Activated CD4-positive, alpha-beta T cell treated with anti-CD3 and anti-CD28 coated beads, Interleukin-2, amount 50 U/mL, for 48 hours (primary cell): ENCODE measurements at places on chromosomes 6 and 20.

DNA sequence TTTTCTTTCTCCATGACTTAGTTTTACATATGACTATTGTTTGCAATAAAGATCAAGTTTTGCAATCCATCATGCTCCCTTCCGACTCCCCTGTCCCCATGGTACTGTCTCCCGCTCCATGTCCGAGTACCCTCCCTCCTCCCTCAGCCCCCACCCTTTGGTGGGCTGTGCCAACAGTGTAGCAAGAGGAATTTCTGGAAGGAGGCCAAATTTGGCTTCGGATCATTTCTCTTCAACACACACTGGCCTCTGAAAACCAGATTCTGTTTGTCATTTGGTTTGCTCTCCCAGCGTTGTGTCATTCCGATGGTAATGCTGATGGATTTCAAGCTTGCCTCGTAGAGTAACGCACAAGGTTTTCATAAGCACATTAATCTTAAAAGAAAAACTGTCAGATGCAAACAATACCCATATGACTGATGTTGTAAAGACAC is 22.9 kb upstream of the PAX1 start:
- no peak for DNase-seq

DNA sequence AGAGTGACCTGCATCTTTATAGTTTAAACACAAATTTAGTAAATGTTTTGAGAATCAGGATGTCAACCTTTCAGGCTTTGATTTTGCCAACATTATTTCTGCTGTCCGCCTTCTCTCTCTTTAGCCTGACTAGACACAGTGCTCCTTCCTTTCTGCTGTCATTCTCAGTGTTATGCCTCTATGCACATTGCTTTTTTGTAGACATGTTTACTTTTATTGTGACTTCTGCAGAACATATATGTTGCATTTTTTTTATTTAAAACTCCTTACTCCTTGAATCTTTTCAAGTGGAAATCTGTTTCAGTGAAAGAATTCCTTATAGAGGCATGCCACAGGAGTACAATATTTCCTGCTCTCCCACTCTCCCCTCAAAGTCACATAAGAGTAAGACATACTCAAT is 64.2 kb downstream of the LAMA4 start:
- no peak for DNase-seq

- peak; percentile 56 for DNase-seq
These were observed 18.4 kb downstream of the LAMA4 start for GRCh38 chr6:112235956-112236355.

DNA sequence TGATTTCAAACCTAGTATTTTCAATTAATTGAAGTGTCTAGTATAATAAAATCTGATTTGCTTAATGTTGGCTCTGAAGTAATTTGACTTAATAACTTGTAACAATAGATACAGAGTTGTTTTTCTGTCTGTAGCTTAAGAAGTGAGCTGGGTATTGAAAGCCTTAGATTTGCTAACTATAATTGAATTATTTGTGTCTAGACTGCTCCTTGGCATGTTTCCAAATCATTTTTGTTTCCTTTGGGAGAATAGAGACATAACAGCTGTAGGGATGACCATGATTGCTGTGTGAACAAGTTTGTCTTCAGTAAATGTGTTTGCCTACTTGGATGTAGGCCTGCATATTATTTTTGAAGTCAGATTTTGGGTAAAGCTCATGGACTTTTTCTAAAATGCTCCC is 115.4 kb downstream of the SCAF8 start:
- no peak for DNase-seq

DNA sequence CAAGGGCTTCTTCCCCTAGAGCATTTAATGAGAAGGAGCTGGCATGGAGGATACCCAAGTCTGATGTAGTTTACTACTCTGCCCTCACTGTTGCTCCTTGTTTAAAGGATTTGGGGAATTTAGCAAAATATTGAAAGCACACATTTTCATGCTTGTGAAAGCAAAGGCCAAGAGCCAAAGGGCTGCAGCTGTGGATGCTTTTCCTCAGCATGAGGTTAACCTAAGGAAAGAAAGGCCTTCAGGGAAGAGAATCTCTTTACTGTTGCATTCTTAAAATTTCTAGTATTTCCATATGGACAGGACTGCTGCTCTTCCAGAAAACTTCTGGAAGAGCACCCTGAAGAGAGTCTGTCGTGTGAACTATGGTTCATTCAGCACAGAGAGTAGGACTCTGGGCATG is 45.9 kb upstream of the SASH1 start:
- DNase-seq: no peak

- DNase-seq: no peak
These were observed 406.2 kb upstream of the JAG1 start for GRCh38 chr20:11080010-11080409.

DNA sequence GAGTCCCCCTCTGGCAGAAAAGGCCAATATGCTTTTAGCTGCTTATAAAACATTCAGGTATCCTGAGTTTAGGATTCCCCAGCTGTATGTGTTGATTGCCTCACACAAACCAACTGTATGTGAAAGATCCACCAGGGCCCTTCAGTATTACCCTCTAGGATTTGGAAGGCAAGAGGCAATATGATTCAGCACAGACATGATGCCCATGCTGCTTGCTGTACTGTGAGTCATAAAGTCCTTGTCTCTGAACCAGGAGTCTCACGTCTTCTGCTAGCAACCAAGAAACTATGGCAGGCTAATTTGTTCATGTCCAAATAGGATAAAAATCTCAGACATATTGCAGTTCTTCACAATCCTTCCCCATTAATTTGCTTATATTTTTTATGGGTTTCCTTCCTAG is 789.2 kb upstream of the SLC35B3 start:
- DNase-seq: no peak

GRCh38 chr6:8054276-8054675 is 9.9 kb downstream of the BLOC1S5 start:
- DNase-seq: no peak

- DNase-seq: no peak
These were observed 1.5 kb downstream of the NOL4L start for GRCh38 chr20:32583581-32584070.

DNA sequence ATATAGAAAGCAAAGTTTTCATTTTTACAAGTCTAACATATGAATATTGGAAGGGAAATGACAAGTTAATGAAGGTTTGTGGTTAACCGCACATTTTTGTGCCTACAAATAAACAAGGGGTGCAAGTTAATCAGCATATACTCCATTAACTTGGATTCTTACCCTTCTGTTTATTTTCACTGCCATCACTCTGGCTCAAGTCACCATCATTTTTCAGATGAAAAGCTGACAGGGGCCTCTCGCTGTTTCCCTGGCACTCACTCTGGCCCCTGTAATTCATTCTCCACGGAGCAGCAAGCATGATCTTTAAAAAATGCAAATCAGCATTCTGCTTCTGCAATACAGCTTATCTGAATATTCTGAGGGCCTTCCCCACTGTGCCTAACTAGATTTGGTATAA is 29.8 kb downstream of the APCDD1L start:
- no peak for DNase-seq

DNA sequence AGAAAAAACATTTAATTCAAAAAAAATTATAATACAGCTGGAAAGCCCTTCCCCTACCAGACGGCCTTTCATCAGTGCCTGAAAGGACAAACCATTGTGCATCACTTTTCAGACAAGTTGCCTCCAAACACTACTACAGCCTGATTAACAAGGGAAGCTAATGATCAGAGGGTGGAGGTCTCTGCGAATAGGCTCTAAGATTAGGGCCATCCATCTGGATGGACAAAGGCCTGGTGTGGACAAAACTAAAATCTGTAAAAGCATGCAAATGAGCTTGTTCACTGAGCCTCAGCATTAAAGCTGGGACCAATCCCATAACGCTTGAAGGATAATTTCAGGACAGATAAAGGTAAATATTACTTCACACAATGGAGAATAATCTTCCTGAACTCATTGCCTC is 228.7 kb upstream of the PLN start:
- DNase-seq: no peak

DNA sequence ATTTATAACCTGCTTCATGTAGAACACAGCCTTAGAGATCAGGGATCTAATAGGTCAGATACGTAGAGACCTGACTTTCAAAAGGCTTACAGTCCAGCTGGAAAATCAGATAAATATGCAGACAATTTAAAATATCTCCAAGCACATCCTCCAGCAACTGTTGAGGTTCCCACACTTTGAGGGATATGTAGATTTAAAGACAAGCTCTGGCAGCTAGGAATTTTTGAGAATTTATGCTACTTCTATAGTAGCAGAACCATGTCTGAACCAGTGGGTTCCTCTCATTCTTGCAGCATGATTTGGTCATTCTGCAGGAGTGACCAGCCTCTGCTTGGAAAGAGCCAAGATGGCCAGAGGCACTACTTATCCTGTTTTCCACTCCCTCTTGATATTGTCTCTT is 60.5 kb downstream of the CYB5R4 start:
- DNase-seq: no peak

DNA sequence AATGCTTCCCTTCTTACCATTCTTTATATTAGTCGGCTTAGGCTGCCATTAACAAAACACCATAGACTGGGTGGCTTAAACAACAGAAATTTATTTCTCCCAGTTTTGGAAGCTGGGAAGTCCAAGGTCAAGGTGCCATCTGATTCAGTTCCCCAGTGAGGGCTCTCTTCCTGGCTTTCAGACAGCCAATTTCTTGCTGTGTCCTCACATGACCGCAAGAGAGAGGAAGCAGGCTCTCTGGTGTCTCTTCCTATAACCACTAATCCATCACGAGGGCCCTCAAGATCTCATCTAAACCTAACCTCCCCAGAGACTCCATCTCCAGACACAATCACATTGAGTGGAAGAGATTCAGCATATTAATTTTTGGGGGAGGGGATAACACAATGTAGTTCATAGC is 193.0 kb upstream of the SGK1 start:
- DNase-seq: no peak

DNA sequence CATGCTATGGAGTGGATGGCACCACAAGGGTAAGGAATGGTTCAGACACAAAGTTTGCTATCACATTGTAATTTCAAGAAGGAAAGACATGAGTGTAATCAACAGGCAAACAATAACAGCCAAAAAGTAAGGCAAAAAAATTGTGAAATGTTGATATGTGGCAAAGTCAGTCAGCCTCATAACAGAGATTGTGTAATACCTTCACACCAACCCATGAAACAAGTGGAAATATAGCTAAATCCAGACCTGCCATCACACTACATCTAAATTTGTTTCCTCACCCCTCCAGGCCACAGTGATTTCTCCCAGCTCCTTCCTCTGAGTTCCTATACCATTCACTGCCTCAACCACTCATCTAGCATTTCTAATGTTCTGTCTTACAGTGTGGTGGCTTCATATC is 37.3 kb downstream of the SIM1 start:
- no peak for DNase-seq

DNA sequence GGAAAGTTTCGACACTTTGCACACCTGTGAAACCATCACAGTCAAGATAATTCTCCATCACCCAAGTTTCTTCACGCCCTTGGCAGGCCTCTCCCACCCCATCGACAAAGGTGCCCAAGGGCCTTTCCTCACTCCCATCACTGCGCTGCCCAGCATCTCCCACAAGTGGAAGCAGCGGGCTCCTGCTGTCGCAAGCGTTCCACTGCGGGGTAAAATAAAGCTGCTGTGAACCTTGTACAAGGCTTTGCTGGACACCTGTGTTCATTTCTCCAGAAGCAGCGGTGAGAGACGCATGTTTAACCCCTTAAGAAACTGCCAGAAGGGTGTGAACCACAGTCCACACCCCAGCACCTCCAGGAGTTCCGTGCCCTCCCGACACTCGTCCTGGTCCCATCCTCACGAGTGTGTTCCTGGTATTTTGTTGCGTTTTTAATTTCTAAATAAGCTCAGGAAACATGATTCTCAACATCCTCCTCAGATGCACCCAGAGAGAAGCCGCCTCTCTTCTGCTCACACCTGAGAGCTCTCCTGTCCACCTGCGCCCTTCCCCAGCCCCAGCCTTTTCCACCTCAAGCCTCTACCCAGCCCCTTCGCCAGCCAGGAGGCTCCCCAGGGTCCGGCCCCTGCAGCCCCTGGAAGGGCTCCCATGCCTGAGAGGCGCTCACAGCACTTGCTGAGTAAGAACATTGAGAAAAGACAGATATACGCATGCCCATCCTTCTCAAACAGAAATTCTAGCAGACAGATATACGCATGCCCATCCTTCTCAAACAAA is 97.5 kb downstream of the TAF4 start:
- no peak for DNase-seq

GRCh38 chr6:143160439-143161220 is 99.9 kb downstream of the AIG1 start:
- no peak for DNase-seq

- DNase-seq: no peak
These were observed 53.8 kb downstream of the ABHD12 start for GRCh38 chr20:25336561-25337422.

- DNase-seq: no peak
These were observed 1.0 kb upstream of the NKX2-4 start for GRCh38 chr20:21398109-21399004.

DNA sequence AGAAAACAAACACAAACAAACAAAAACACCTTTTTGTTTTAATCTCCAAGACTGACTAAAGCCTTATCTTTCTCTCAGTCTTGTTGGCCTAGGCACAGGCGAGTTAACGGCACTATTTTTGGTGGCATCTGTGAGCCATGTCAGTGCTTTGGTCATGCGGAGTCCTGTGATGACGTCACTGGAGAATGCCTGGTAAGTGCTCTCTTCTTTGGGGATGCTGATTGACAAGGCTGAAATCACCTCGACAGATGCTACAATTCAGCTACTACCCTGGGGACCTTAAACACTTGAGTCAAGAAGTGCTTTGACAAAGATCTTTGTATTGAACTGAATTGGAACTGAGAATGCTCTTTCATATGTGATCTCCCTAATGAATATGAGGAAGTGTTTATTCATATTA is 384.1 kb downstream of the LAMA2 start:
- DNase-seq: no peak

GRCh38 chr20:50005471-50005981 is 22.7 kb downstream of the SNAI1 start:
- DNase-seq: no peak

- DNase-seq: peak; percentile 60
These were observed 81.3 kb upstream of the CCDC28A start for GRCh38 chr6:138692058-138692977.

- no peak for DNase-seq
These were observed 25.4 kb upstream of the PI16 start for GRCh38 chr6:36929152-36929551.

- peak; percentile 79 for DNase-seq
These were observed 100.1 kb upstream of the AGPAT4 start for GRCh38 chr6:161373905-161374451.

GRCh38 chr6:11212664-11213063 is 19.8 kb downstream of the NEDD9 start:
- DNase-seq: no peak

DNA sequence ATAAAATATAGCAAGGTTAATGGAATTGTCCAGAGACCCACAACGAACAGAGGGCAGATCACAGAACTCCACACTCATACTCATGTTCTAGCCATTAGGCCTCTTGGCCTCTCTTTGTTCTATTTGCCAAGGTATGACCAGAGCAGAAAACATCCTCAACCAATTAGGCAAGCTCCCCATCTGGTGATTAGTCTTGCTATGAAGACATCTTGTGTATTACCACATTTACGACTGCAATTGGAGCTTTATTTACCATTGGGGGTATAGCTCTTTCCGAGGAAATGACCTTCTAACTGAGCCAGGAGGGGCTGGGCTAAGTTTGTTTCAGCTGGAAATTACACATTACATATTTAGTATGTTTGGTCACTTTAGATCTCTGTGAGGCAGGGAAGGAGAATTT is 593.9 kb downstream of the CD109 start:
- DNase-seq: no peak
